Activated CD4-positive, alpha-beta memory T cell treated with anti-CD3 and anti-CD28 coated beads for 36 hours (primary cell): ENCODE measurements at places on chromosomes 2 and 18. TPM values are rescaled to one million over a fixed set of nuclear protein-coding genes. Genes with fewer than 3 reads are reported as not detected.

Gene PDE11A
- total RNA-seq, result not detected

Gene MPHOSPH10
- total RNA-seq, result 37.1 TPM

Gene CCDC74B
- total RNA-seq, result 3.3 TPM

DNA sequence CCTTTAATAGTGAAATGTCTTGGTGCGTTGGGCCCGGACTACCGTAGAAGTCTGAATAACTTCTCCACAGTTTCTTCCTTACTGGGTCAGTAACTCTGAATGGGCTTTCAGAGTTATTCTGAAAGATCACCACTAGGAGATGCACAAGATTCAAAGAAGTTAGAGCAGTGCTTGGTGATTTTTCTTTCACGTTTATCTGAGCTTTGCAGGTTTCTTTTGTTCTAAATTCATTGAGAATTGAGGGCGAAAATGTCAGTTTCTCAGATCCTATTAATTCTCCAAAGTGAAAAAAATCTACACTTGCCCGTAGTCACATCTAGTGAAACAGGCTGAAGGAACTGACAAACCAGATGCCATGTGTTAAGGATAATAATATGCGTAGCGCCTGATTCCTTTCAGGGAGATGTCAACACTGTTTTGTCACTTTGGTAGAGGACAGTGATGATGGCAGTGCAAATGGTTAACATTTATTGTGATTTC lies 70.1 kb downstream of the QPCT start:
- H3K4me3 ChIP-seq, result no peak overlapping the region
- no peaks in the 10 kb centered on the region for H3K36me3 ChIP-seq
- DNase-seq, result no peak
- peaks cover 6% of the 10 kb centered on the region for H3K4me1 ChIP-seq
- H3K27ac ChIP-seq, result no peak overlapping the region

GRCh38 chr2:102278720-102279390 lies 32.5 kb upstream of the IL1RL1 start:
- peaks cover 19% of the 10 kb centered on the region for H3K4me1 ChIP-seq
- no peak for DNase-seq
- H3K27ac ChIP-seq, result no peak overlapping the region
- no peaks in the 10 kb centered on the region for H3K27me3 ChIP-seq
- H3K4me3 ChIP-seq, result no peak overlapping the region

DNA sequence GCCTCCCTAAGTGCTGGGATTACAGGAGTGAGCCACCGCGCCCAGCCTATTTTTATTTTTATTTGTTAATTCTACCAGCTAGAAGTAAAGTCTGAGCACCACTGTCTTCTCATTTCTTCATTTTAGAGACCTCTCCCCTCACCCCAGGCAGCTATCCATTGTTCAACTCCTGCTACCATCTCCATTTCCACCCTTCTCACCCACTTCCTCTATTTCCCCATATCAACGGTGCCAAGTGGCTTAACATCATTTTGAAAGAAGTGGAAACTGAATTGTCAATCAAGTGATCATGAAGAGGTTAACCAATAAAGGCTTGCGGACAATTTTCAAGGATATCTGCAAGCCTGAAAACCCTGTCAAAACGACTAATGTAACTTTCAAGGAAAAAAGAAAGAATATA lies 323.1 kb downstream of the NBAS start:
- no peak overlapping the region for H3K4me3 ChIP-seq
- no peak overlapping the region for H3K27ac ChIP-seq
- H3K27me3 ChIP-seq, result no peaks in the 10 kb centered on the region
